Nucleus accumbens (tissue), 56 donors: ENCODE measurements at places on chromosomes 11 and 22.

GRCh38 chr11:72576243-72576595, 98.0 kb downstream of the PDE2A start:
- no peak for DNase-seq

DNA sequence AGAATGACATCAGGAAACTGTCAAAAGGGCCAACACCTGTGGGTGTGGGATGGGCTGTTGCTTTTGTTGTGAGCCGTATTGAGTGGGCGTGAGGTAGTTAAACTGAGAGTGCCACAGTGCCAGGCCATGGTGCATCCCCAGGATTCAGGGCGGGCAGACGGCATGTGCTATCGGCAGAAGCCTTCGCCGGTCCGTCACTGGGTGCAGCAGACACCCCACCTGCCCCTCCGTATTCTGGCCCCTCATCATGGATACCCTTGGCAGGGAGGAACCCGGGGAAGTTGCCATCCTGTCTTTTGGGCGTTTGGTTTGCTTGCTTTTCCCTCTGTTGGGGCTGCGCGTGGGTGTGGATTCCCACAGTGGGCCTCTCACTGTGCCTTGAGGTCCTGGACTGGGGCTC, 27.5 kb downstream of the ST14 start:
- no peak for DNase-seq

DNA sequence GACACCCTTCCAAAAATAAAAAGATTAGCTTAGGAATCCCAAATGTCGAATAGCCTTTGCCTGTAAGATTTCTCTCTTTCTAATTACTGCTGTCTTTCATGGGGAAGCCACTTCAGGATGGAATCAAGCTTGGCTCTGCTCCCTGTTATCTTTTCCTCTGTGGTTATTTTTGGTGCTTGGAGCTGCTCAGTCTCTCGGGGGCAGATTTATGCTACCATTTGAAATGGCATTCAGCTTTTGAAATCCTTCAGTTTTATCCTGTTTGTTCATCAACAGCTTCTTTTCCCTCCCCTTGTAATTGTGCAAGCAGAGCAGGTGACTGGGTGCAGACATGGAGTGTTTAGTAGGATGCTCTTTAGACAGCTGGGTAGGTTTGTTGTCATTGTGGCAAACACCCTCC, 111.0 kb downstream of the DBX1 start:
- DNase-seq: no peak

GRCh38 chr22:19960491-19961200, 19.0 kb upstream of the TXNRD2 start:
- no peak for DNase-seq

DNA sequence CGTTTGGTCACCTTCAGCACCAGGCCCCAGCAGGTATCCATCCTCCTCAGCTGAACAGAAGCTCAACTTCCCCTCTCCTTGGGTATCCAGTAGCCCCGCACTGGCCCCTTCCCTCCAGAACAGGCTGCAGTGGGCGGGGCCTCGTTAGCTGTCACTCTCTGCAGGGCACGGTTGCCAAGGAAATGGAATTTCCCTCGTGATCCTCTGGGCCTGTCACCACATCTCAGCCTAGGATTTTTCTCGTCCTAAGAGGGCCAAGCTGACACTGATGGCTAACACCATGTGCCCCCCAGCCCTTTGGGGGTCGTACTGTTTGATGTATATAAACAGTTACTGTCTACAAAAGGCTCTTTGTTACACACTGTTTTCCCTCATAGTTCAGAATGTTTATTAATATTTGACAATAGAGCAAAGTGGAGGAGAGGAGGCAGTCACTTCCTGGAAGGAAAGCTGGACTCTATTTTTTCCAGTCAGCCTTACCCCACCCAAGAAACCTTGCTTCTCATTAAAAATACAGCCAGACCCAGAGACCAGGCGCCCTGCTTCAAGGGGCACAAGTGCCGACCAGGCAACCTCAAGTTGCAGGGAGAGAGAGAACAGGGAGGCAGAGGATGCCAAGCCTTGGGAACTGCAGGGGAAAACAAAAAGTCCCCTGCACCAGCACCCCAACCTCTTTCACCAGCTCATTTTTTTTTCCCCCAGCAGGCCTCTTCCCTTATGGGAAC, 44.5 kb downstream of the FEZ1 start:
- peak; percentile 85 for DNase-seq

DNA sequence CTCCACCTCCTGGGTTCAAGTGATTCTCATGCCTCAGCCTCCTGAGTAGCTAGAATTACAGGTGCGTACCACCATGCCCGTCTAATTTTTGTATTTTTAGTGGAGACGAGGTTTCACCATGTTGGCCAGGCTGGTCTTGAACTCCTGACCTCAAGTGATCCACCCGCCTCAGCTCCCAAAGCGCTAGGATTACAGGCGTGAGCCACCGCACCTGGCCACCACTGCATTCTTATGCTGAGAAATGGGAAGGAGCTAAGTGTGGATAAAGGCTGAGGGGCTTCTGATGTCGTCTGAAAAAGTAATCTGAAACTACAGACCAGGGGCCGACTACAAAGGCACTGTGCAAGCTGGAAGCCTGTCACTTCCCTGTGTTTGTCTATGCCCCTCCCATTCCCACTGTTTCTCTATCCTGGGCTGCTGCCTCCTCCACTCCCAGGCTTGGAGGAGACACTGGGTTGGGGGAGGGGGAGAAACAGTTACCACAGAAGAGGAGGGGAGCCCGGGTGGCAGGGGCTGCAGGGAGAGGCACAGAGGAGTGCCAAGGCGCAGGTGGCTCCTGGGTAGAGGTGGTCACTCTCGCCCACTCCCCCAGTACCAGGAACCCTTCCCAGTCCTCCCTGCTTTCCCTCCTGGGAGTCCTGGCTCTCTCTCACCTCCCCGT, 2.9 kb upstream of the MTA2 start:
- no peak for DNase-seq

GRCh38 chr11:6757373-6757967, 14.3 kb downstream of the OR2AG2 start:
- peak; percentile 35 for DNase-seq

GRCh38 chr11:96388891-96389719, 607 bp downstream of the CCDC82 start:
- no peak for DNase-seq

DNA sequence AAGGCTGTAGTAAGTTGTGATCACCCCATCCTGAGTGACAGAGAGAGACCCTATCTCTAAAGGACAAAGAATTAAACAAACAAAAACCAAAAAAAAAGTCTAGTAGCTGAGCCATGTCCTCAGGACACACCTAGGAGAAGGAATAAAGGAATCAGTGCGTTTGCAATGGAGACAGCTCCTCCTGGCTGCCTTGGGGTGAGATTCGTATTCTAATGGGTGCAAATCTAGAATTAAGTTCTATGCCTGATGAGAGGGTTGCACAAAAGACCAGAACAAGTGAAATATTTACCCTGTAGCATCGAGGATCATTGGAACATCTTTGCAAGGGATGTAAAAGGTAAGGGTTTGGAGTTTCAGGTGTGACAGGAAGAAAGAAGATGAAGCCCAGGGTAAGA, 70.3 kb upstream of the BMAL1 start:
- DNase-seq: no peak

DNA sequence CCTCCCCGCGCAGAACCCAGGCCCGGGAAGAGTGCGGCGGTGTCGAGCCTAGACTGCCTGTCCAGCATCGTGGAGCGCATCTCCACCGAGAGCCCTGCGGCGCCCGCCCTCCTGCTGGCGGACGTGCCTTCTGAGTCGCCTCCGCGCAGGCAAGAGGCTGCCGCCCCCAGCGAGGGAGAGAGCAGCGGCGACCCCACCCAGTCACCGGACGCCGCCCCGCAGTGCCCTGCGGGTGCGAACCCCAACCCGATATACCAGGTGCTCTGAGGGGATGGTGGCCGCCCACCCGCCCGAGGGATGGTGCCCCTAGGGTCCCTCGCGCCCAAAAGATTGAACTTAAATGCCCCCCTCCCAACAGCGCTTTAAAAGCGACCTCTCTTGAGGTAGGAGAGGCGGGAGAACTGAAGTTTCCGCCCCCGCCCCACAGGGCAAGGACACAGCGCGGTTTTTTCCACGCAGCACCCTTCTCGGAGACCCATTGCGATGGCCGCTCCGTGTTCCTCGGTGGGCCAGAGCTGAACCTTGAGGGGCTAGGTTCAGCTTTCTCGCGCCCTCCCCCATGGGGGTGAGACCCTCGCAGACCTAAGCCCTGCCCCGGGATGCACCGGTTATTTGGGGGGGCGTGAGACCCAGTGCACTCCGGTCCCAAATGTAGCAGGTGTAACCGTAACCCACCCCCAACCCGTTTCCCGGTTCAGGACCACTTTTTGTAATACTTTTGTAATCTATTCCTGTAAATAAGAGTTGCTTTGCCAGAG, 2.0 kb downstream of the MYOD1 start:
- no peak for DNase-seq

DNA sequence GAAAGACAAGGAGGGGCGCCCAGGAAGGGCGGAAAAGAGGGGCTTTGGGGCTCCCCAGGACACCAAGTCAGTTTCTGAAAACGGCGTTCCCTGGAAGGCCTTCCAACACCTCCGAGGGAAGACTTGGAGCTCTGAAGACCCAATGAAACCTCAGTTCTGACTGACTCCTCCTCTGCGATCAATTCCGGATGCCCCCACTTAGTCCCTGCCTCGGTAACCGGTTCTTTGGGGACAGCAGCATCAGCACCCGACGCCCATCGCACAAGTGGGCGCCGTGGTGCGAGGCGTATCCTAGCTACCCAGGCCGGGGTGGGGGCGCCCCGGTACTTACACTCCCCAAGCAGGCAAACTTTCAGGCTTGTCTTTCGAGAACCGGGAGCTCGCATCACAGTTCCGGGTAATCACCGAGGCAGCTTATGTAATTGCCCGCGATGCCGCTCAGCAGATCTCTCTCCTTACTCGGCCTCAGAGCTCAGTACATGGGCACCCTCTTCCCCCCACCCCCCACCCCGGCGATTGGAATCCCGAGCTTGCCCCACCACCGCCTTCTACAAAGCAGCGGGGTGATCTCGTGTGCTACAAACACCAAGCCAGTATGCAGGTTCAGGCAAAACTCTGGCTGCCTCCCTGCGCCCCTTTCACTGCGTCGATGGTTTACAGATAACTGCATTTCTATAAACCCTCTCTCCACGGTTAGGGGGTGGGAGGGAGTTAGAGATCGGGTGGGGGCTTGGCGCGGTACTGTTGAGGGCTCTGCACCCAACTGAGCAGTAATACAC, 2.0 kb downstream of the TENM4 start:
- DNase-seq: peak; percentile 48

- DNase-seq: no peak
Measured at GRCh38 chr11:342328-342727, 21.7 kb upstream of the IFITM3 start.

- no peak for DNase-seq
Measured at GRCh38 chr22:23192133-23192532, 11.8 kb downstream of the BCR start.

DNA sequence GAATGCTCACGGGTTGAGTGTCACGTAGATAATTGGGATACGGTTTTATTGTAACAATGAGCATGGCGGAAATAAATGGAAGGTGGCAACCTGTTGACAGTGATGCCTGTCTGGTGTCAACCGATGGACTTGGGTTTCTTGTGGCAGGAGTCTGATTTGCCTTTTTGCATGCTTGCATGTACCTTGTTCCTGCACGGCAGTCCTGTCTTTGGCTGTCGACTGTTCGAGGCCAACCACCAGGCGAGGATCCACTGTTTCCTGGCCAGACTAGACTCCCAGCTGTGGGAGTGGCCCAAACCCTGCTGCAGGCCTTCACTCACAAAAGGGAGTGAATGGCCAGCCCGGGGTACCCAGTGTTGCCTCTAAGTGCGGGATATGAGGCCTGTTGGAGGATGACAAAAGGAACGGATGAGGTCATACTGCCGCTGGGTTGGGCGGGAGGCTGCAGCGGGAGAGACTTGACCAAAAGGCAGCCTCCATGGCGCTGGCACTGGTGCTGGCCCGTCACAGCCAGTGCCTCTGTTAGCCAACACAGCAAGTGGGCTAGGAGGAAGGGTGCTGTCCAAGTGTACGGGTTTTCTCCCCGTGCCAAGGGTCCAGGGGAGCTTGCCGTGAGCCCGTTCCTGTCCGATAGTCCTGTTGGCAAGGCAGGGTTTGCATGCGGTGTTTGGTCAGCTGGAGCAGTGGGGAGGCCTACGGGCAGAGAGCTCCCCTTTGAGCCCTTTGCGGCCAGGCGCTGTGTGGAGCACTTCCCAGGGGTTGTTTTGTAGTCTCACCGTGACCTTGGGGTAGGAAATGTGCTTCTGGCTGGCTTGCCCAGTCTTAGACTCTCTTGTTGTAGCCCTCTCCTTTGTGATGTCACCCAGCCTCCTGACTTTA, 974 bp downstream of the DGCR8 start:
- no peak for DNase-seq

DNA sequence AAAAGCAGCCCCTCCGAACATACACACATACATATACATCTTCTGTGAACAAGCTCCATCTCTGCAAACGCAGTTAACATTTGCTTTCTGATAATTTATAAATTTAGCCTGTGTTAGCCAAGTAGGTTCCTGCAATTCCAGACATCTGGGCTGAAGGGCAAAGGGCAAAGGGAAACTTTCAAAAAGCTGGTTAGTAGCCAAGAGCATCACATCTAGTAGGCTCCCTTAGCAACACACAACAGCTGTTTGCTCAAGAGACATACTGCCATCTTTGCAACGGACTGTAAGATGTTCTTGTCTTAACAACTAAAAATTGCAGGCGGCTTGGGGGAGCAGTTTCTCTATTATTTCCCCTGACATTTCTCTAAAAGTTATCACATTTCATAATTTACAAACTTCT, 134.9 kb downstream of the RBFOX2 start:
- no peak for DNase-seq

DNA sequence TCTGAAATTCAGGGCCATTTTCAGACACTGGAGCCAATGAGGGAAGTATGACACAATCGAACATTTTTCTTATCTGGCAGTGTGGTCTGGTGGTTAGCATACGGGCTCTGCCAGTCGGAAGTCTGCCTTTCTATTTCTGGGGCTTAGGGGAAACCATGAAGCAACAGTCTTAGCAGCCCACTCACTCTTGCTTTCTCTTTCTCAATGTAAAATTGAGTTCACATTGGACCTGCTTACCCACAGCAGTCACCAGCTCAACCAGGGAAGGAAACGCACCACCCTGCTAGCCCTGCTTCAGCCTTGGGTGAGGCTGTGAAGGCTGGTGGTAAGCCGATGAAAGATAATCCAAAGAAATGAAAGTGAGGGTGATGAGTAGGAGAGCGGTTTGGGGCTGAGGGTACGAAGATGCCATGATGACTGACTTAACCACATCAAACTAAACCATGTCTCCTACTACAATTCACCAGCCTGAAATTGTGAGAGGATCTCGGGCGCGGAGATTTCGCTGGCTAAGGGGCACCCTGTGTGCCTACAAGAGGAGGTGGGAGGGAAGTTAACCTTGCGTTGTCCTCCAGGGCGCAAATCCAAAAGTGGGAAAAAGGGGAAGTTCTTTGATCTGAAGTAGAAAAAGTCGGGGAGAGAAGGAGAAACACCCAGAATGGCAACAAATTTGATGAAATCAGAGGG, 2.0 kb upstream of the LMO2 start:
- DNase-seq: no peak

- no peak for DNase-seq
Measured at GRCh38 chr11:134398644-134399292, 13.3 kb downstream of the B3GAT1 start.

GRCh38 chr22:21020802-21021429, 6.0 kb downstream of the P2RX6 start:
- no peak for DNase-seq
